Naive thymus-derived CD8-positive, alpha-beta T cell (primary cell): ENCODE measurements at places on chromosomes 13 and 19.

GRCh38 chr13:94020833-94021232, 458.6 kb downstream of the DCT start:
- DNase-seq = no peak

- no peak for DNase-seq
Measured at GRCh38 chr13:114112231-114112825, 20.1 kb downstream of the RASA3 start.

- no peak for DNase-seq
Measured at GRCh38 chr13:74443631-74444030, 309.4 kb upstream of the KLF12 start.

DNA sequence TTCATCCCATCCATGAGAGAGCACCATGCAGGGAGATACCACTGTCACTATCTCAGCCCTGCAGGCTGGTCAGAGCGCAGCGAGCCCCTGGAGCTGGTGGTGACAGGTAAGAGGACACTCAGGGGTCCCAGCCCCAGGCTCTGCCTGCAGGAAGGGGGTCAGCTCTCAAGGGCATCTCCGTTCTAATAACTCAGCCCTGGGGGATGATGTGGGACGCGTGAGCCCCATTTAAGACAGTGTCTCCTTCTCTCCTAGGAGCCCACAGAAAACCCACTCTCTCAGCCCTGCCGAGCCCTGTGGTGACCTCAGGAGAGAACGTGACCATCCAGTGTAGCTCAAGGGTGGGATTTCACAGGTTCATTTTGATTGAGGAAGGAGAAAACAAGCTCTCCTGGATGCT, 15.5 kb upstream of the KIR3DL3 start:
- DNase-seq = no peak

DNA sequence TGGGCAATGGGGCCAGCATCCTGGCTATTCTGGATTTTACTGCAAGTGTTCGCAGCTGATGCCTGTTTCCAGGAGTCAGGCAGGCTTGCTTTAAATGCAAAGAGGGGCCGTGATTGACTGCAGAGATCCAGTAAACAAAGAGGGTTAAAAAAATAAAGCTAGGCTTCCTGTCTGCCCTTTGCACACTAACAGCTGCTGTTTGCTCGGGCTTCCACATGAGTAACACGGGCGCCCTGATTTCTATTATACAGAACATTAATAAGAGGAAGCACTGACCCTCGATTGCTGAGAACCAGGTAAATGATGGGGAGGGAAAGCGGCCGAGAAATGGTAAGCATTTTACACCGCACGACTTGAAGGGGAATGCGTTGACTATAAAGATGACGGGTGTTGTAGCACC, 254.2 kb upstream of the ZNF507 start:
- no peak for DNase-seq

DNA sequence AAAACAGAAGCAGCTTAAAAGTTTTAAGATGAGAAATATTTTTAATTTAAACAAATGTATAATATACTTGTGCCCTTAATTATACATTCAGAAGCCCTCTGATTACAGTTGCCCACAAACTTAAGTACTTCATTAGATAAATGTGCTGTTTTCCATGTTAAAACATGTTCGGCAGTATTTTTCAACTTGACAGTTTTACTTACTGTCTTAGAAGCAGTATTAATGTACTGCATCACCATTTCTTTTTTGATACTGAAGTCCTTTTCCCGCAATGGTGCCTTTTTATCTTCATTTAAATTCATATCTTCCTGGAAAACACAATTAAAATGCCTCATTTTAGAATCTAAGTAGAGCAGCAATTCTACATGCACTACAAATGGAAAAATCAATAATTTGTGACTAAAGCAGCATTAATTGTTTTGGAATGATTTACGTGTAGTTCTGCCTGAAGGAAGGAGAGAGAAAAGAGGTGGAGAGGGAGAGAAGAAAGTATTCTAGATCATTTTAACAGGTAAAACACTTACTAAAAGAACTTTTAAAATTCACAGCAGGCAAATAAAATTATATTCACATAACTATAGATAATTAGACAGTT, 70.2 kb downstream of the DIAPH3 start:
- DNase-seq = no peak

GRCh38 chr13:62302341-62302740, 886.7 kb upstream of the PCDH20 start:
- no peak for DNase-seq

DNA sequence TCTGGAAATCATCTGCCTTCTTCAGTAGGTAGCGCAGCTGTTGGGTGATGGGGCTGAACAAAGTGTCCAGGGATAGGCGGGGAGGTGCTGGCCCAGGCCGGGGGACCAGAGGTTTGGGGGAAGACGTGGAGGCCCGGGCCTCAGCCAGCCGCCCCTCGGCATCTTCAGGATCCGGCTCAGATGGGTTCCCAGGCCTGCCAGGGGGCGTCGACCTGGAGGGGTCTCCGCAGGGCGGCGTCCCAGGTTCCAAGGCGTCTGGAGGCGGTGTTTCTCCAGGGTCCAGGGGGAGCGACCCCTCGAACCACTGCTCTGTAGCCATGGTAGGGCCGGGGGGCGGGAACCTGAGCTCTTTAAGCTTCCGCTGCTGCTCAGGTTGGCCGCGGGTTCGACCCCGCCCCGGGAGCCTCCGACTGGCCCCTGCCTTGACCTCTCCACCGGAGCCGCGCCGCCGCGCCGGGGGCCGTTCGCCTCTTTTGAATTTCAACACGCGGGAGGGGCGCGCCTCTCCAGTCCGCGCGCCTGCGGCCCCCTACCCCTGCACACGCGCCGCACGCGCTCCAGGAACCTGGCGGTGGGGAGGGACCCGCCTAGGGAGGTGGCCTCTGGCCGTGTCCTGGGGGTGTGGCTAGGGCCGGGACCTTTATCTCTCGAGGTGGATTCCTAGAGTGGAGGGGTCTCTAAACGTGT, at the start of gene C19orf67:
TSS of gene C19orf67 (minus strand) at position 475 of the 687 bp plus-strand sequence. CDS start at position 319, 156 bp downstream.
- no peak for DNase-seq

DNA sequence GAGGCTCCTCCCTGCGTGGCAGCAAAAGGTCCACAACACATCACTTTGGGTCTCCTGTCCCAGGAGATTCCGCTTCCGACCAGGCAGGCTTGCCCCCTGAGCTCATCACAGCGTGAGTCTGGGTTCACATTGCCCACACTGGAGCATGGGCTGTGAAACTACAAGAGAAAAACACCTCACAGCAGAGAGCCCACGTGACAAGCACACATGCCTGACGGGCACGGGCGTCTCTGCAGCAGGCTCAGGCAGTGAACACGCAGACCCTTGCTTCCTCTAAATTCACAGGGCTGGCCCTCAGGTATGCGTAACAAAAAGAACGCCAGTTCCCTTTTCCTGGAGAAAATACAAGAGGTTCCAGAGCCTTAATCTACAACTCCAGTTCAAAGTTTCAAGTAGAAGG, 41.9 kb downstream of the RASA3 start:
- DNase-seq = no peak

- no peak for DNase-seq
Measured at GRCh38 chr13:47306991-47307390, 410.1 kb upstream of the HTR2A start.
